ENCODE measurements at places on chromosomes 5 and 9.

DNA sequence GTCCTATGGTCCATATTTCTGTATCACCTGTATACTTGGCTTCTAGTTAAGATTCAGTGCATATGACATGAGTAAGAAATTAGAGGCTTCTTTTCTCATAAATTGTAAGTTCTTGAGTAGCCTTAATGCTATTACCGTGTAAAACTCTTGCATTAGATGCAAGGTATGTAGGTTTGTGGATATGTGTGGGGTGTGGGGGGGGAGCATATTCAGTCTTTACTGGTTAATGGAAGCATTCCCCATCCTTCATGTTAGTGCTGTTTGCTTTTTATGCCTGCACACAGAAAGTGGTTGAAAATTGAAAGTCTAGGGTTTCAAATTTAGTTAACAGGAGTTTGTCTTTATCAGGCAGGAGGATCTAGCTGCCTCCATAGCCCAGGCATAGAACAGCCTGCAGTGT lies 16.1 kb downstream of the RAI14 start:
- no peak for DNase-seq

DNA sequence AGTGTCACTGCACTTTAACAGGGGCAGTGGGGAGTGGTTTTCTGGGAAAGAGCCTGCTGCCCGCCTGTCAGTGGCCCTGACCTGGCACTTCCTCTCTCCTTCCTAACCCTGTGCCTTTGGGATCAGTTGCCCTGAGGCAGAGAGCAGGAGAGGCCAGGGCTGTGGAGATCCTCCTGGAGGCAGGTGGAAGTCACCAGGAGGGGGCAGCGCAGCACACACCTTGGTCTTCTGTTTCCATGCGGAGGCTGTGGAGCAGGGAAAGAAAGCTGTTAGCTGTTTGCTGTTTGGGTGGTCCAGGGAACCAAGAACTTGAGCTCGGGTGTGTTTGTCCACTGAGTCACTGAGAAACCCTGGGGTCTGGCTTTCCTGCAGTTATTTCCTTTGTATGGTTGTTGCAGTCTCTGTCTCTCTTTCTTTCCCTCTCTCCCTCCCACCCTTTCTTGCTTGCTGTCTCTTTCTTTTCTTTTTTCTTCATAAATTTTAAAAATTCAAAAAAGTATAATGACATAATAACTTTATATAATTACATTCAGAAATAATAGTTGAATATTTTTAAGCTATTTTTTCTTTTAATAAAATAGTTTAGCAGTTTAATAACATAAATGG lies 28.1 kb downstream of the NTRK2 start:
- DNase-seq, result no peak

DNA sequence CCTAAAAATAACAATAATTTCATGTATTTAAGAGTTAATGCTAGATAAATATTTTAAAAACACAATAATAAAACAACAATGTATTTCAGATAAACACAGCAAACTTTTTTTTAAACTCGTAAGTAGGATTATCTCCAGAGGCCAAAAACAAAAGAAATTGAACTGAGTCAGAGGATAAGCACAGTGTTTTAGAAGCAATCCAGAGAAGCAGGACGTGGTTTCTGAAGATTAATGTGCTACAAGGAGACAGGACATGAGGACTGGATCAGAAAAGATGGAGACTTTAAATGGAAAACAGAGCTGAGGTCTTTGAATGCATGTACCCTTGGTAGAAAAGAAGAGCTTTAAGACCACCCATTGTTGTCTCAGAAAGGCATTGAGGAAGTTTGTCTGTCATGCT lies 491.2 kb upstream of the TLE4 start:
- DNase-seq, result no peak

- no peak for DNase-seq
Observed at GRCh38 chr9:88388886-88389605, 802 bp downstream of the SPIN1 start.

DNA sequence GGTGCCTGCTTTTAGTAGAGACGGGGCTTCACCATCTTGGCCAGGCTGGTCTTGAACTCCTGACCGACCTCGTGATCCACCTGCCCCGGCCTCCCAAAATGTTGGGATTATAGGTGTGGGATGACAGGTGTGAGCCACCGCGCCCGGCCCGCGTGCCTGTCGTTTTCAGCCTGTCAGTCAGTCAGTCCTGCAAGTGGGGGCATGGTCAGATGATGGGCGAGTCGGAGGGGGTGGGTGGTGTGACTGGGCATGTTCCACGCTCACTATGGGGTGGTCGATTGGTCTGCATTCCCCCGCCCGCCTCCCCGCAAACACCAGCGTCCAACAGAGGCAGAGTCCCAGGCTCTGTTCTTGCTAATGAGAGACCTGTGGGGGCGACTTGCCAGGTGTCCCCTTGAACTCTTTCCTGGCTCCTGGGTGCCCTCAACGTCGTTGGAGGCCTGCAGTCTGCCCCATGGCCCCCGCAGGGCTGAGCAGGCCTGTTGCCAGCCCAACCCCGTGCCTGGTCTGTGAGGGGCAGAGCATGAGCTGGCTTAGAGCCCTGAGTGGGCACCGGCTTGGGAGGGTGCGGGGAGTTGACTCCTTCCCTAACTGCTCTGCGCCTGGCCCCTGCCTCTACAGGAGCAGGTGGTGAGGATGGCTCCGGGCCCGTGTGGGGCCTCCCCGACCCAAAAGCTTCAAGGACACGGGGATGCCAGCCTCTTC lies 23.1 kb downstream of the CRB2 start:
- DNase-seq, result no peak
